ENCODE measurements at places on chromosomes 4 and X.

- DNase-seq, result no peak
Measured at GRCh38 chrX:123477673-123478072, 255.2 kb downstream of the THOC2 start.

GRCh38 chr4:154495867-154496266 is 4.3 kb upstream of the DCHS2 start:
- DNase-seq, result no peak

GRCh38 chrX:129581904-129582303 is 41.8 kb downstream of the OCRL start:
- no peak for DNase-seq

GRCh38 chr4:176436293-176436973 is 116.7 kb downstream of the SPCS3 start:
- no peak for DNase-seq

GRCh38 chr4:152817331-152817730 is 37.6 kb downstream of the ARFIP1 start:
- no peak for DNase-seq

DNA sequence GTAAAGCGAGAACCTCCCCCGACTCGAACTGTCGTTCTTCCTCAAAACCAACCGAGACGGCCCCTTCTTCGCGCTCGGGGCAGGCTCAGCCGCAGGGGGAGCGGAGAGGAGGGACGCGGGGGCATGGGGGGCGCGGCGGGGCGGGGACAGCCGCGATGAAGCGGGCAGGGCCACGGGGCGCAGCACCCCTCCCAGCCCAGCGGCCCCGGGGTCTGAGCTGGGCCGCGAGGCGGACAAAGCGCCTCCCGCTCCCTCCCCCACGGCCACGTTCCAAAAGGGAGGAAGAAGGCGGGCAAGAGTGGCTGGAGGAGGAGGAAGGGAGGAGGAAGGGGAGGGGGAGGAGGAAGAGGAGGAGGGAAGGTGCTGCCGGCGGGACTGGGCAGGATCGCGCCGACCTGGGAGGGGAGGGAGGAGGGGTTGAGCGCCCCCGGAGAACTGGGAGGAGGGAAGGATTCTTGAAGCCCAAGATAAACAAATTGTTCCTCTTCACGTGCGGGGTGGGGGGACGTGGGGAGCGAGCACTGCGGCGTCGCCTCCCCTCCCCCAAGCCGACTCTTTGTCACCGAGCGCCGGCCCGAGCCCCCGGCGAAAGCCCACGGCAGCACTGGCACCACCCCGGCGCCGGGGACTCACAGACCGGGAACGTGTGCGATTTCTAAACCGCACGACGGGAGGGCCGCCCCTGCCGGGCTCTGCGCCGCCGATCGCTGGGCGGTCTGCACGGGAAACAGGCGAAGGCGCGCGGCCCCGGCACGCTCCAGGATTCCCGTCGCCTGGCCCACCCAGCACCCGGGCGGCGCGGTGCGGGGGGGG is 2.9 kb downstream of the MAML3 start:
- DNase-seq, result peak; percentile 79

DNA sequence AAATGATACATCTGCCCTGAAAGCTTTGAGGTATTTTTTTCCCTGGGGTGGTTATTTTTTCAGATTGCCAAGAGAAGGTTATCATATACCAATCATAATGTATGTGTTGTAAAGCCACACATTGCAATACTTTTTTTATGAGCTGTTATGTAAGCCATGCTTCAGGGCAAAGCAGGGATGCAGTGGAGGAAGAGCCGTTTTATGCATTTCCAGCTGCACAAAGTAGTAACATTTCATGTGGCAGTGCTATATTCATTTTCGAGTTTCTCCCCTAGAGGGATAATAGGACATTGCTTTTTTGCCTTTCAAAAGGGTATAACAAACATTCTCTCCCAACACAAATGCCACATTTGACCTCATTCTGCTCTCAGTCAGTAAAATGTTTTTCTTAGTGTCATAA is 68.5 kb downstream of the GALNT7 start:
- no peak for DNase-seq

DNA sequence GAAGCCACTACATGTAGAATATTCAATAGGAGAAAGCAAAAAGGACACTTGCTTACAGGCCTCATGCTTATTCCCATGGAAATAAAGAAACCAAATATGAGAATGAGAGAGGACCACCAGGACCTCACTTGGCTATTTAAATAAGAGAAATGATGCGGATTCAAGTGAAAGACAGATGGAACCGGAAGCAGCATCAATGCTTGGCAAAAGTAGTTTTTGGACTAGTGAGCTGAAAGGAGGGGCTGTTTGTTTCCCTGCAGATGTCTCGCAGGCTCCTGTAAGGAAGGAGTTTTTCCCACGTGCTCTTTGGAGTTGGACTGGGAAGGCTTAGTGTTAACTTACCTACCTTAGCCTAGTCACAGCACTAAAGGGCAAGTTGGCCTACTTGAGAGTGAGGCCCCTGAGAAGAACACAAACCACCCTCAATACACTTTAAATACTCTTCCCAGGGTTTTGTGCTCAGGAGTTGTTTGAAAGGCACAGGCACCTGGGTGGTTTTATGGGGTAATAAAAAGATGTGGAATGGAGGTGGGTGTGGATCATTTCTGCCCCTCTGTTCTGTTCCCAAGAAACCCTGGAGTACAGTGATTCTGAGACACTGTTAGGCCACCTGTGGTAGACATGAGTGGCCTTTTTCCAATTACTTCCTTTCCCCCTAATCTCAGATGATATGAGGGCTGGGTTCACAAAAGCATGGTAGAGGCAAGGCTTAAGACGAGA is 113.3 kb upstream of the C1GALT1C1 start:
- DNase-seq, result no peak

- DNase-seq, result no peak
Measured at GRCh38 chr4:52052475-52052780, 1.3 kb downstream of the SPATA18 start.
